ENCODE measurements at places on chromosomes 6 and 20. TPM values are rescaled to one million over a fixed set of nuclear protein-coding genes. Genes with fewer than 3 reads are reported as not detected.

SLC17A1 gene
- total RNA-seq = not detected

CD24 gene
- 1.1 TPM for total RNA-seq

DNA sequence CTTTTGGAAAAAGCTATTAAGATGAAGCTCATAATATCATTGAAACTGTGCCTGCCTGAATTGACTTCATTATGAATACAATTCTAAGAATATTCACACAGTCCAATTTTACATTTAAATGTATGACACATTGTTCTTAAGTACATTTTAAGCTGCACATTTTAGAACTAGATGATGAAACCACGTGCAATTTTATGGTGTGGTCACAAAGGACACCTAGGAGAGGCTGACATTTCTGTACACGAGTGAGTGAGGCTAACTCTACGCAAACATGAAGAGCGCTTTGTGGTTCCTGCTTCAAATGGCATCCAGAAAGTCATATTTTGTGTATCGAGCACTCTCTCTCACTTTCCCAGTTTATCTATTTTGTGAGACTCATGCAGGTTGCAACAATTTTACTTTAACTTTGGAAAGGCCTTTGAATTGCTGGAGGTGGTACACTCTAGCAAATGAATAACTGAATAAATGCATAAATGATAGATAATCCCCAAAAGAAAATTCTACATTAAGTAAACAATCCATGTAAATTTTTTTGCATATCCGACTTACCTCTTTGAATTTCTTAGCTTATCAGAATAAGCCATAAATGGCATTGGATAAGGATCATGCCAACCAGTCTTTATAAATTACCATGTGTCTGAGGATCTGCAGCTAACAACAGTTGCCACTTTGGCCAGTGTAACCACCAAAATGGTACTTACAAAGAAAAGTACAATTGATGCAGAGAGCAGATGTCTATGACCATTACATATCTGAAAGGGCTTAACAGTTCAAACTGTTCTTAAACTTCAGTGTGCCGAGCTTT lies 97.3 kb downstream of the NRSN1 start:
- no peaks in the 10 kb centered on the region for H3K27me3 ChIP-seq
- no peaks in the 10 kb centered on the region for H3K4me1 ChIP-seq
- no peak overlapping the region for H3K27ac ChIP-seq

- DNase-seq = no peak
- no peaks in the 10 kb centered on the region for H3K36me3 ChIP-seq
- H3K27ac ChIP-seq = no peak overlapping the region
Measured at GRCh38 chr6:125375821-125376220, 74.1 kb upstream of the HDDC2 start.

DNA sequence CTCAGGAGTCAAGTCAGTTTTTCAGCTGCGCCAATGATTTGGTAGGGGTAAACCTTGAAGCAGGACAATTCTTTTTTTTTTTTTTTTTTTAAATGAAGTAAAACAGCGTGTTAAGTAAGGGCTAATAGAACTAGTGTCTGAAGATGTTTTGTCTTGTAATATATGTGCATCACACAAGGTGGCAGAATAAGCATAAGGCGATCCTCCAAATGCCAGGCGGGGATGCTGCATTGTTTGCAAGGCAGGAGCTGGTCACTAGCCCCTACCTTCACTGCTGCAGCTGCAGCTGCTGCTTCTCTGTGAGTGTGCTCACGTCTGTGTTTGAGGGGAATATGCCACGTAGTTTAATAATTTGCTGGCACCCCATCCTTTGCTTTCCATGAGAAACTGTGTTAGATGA lies 272.7 kb upstream of the MAP3K7 start:
- H3K36me3 ChIP-seq = no peaks in the 10 kb centered on the region
- no peaks in the 10 kb centered on the region for H3K4me1 ChIP-seq
- H3K4me3 ChIP-seq = no peak overlapping the region

Data from esophagus muscularis mucosa (tissue), 4 donors.